ENCODE measurements at places on chromosomes 16 and 17.

DNA sequence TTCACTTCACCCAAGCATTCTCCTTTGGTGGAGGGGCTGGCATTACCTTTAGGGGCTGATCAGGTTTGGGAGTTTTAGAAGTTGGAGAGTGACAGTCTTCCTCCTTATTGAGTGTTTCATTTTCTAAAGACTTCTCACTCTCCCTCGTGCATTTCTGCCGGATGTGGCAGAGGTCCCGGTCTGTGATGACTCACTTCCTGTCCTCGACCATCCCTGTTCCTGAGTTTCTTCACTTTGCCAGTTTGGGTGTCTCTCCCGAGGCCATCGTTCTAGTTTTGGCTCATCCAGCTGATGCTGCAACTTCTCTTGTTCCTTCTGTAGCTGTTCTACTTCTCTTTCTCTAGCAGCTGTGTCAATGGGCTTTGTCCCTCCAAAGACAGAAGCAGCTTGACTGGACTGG, 104.3 kb downstream of the PHKB start:
- DNase-seq = no peak

- DNase-seq = no peak
These were observed 4.8 kb downstream of the MRC2 start for GRCh38 chr17:62631936-62632924.

- no peak for DNase-seq
These were observed 39.0 kb downstream of the EMP2 start for GRCh38 chr16:10541366-10541765.

GRCh38 chr16:15916323-15916722, 27.9 kb upstream of the CEP20 start:
- DNase-seq = no peak

- no peak for DNase-seq
These were observed 94.9 kb upstream of the MED13 start for GRCh38 chr17:62159994-62160393.

- DNase-seq = no peak
These were observed 509.0 kb upstream of the KIF2B start for GRCh38 chr17:53313746-53314145.

DNA sequence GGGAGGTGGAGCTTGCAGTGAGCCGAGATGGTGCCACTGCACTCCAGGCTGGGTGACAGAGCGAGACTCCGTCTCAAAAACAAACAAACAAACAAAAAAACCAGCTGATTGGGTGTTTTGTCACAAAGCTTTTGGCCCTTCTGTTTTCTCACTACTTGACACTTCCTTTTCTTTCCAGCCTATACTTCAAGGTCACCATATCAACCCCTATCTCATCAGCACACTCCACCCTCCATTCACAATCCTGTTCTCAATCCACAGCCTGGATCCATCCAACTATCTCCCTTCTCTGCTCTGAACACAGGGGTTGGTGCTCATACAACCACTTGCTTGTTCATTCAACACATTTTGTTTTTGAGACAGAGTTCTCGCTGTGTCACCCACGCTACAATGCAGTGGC, 6.6 kb upstream of the MED11 start:
- DNase-seq = no peak

GRCh38 chr16:19450186-19450585, 32.5 kb downstream of the TMC5 start:
- no peak for DNase-seq

DNA sequence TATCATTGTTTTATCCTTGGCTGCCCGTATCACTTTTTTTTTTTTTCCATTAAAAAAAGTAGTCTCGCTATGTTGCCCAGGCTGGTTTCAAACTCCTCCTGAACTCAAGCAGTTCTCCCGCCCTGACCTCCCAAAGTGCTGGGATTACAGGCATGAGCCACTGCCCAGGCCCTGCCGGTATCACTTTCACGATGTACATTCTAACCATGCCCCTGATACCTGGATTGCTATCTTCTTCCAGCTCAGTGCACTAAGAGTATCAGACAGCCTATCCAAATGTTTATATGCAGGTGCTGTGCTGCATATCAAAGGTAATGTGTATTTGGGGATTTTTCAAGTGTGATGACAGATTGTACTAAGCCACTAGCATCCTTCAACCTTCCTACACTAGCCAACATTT, 14.2 kb downstream of the MOSMO start:
- no peak for DNase-seq

- DNase-seq = no peak
These were observed 4.7 kb downstream of the OTOP2 start for GRCh38 chr17:74928786-74929185.

DNA sequence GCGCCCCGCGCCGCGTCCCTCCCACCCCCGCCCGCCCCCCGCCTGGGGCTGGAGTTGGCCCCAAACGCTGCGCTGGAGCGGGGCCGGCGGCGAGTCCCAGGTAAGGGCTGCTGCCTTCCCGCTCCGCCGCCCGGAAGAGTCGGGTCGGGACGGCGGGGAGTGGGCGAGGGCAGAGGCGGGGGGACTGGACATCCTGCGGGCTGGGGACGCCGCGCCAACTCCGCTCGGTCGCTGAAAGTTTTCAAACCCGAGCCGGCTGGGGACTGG, 469 bp downstream of the GPRC5C start:
- no peak for DNase-seq

GRCh38 chr16:84481051-84481735, 23.3 kb downstream of the MEAK7 start:
- no peak for DNase-seq

DNA sequence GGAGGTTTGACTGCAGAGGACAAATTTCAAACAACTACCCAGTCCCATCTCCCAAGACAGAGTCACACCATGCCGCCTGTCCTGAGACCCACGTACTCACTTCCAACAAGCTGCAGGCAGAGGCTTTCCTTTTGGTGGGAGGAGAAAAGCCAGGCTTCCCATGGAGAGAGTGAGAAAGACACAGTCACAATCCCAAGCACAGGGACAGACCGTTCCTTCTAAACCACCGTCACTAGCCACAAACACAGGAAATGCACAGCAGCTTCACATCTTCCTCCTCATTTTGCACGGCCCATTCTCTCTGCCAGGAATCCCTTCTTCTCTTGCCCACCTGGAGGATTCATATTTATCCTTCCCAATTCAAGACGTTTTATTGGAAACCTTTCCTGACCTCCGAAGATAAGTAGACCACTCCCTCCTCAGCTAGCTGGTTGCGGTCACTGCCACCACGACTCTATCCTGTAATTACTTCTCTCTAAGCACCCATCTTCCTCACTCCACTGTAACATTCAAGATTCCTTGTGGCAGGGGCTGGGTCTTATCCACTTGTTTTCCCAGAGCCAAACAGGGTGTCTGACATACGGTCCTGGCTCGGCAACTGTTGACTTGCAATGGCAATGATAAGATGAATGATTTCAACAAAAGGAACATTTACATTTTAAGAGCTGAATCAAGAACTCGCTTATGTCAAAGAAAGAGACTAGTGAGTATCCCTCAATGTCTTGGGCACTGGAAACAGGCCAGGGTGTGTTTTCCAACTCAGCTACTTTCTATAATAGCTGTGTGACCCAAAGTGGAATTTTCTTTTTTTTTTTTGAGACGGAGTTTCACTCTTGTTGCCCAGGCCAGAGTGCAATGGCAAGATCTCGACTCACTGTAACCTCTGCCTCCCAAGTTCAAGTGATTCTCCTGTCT, 87.6 kb downstream of the XYLT1 start:
- DNase-seq = no peak

DNA sequence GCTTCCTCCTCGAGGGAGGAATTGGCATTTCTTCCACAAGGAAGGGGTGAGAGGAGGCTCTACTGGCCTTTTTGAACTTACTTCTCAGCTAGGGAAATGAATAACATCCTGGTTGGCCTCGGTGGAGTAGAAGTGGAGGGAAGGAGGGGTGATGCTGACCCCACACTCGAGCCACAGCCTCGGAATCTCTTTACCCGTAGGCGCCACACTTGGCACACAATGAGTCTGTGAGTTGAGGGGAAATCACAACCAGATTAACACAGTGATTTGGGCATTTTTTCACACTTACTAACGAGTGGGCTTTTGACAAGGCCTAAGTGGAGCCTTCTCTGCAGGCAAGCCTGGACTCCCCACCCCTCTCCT, 47.3 kb upstream of the TBX2 start:
- DNase-seq = no peak

- no peak for DNase-seq
These were observed 59.1 kb upstream of the INTS2 start for GRCh38 chr17:61986898-61987297.

- DNase-seq = no peak
These were observed 231.2 kb upstream of the GSE1 start for GRCh38 chr16:85381738-85382592.

DNA sequence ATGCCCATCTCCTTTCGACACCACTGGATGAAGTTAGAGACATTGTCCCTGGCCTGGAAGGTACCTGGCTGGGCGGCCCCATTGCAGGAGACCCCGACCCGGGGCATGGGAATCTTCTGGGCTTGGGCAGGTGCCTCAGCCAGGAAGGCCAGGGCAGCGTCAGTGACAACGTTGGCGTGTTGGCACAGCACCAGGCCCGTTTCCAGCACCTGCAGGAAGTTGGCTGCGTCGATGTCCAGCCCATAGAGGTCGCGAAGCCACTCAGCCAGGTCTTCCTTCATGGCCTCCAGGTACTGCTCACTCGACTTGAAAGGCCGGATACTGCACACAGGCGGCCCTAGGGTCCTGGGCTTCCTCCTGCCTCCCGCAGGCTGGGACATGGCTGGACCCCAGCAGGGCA, 568 bp downstream of the GAS2L2 start:
- peak; percentile 27 for DNase-seq

DNA sequence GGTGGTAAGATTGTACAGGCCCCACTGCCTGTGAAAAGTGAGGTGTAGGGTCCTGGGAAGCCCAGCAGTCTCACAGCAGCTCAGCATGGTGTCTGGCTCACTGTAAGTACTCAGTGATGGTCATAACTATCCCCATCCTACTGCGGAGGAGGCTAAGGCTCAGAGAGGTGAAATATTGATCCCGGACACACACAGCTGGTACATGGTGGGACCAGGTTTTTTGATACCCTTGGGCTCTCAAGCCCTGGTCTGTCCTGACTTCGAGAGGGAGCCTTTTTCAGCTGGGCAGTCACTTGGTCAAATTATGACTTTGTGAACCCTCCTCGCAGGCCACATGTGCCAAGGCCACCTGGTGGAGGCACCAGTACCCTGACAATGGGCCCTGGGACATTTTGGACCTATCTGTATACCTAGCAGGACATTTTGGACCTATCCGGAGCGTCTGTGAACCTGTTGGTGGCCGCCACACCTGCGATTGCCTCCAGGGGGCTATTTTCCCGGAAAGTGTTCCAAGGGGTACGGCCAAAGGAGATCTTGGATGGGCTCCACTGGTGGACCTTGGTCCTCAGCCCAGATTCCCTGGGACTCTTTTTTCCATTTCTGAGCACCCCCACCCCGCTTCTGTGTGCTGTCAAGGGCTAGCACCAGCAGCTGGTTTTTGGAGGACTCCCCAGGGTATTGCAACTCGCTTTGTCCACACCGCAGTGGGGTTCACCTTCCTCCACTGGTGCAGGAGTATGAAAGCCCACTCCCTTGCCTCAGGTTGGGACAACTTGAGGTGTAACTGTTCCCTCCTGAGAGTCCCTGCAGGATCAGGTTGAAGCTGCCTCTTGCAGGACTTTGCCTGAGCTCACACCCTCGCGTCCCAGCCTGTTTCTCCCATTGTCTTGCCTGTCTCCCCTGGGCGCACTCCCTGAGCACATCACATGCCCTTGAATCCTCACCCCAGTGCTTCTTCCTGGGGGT, 83.6 kb upstream of the NKD1 start:
- no peak for DNase-seq

Data from SHP77 treated with DMSO at 0.1 percent for 48 hours (cell line).